ENCODE measurements at places on chromosomes 2 and 18.

GRCh38 chr2:240232961-240233884 lies 92.8 kb upstream of the OTOS start:
- no peak for DNase-seq

GRCh38 chr2:191270306-191271161 lies 25.3 kb downstream of the MYO1B start:
- DNase-seq = no peak

- DNase-seq = no peak
These were observed 212.3 kb downstream of the MGAT5 start for GRCh38 chr2:134466141-134466540.

DNA sequence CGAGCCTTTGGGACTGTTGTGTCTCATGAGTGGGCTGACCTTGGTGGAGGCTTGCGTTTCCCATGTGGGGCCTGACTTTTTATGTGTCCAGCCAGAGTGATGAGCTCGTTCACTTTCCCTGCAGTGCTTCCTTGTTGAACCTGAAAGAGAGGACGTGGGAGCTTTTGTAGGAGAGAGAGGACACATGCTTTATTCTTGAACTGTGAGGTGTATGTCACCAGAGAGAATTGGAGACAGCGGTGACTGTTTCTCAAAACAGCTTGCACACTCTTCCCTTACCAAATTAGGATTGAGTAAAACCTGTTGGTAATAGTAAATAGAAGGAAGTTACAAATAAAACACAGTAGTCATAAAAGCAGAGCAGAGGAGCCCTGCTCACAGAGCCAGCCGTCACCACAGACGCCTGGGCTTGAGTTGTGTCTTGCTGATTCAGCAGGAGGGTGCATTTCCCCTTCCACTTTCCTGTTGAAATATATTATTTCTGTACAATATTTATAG lies 60.7 kb downstream of the INPP4A start:
- DNase-seq = no peak

DNA sequence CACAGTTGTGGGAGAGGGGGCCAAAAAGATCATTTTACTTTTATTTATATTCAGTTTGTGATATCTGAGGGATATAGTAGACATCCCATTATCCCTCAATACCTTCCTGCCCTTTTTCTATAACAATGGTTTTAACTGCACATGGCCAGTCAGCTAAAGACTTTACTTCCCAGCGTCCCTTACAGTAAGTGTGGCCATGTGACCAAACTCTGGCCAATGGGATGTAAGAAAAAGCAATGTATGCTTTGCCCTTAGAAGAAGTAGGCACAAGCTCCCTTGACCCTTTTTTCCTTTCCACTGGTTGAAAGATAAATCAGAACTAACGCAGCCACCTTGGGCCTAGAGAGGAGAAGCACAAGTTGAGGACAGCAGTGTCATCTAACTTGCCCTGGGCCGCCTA lies 44.6 kb upstream of the LRPPRC start:
- no peak for DNase-seq

GRCh38 chr2:197345846-197346370 lies 35.3 kb upstream of the ANKRD44 start:
- no peak for DNase-seq

DNA sequence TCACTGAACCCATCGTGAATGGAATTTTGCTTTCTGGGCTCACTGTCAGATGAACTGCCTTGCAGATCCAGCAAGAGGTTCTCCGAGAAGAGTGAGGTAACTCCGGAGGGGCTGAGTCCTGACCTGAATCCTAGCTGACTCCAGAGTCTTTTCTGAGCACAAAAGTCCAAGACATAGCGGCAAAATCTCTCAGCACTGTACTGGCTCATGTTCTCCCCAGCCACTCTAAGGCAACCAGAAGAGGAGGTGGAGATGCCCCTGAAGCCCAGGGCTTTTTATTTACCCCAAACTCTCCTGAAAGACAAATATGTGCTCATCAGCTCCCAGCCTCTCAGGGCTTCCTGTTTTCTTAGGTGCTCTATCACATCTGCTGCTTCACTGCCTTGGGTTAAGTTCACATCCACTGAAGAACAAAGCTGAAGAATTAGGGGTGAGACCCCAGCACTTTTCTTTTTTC lies 221.8 kb downstream of the MREG start:
- no peak for DNase-seq

- DNase-seq = no peak
These were observed 9.6 kb upstream of the HOXD1 start for GRCh38 chr2:176178757-176179295.

- DNase-seq = peak; percentile 77
These were observed 319.5 kb downstream of the TNS1 start for GRCh38 chr2:217683106-217683870.

DNA sequence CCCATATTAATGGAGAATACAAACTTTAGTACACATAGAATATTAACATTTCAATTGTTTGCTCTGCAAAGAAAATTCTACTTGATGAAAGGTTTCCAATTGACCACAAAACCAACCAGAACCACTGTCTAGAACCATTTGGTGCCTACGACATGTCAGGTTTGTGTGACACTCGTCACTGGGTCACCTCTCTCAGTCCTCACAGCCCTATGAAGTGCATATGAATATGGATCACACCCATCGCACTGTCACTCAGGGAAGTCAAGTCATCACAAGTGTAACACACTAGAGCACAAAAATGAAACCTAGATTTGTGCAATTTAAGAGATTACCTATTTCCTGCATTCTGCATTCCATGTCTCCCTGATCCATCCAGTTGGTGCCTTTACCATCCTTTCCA lies 43.7 kb downstream of the PTPN2 start:
- DNase-seq = no peak

GRCh38 chr18:68837665-68838451 lies 40.0 kb downstream of the CCDC102B start:
- no peak for DNase-seq

GRCh38 chr18:60277855-60278480 lies 94.6 kb downstream of the MC4R start:
- no peak for DNase-seq

DNA sequence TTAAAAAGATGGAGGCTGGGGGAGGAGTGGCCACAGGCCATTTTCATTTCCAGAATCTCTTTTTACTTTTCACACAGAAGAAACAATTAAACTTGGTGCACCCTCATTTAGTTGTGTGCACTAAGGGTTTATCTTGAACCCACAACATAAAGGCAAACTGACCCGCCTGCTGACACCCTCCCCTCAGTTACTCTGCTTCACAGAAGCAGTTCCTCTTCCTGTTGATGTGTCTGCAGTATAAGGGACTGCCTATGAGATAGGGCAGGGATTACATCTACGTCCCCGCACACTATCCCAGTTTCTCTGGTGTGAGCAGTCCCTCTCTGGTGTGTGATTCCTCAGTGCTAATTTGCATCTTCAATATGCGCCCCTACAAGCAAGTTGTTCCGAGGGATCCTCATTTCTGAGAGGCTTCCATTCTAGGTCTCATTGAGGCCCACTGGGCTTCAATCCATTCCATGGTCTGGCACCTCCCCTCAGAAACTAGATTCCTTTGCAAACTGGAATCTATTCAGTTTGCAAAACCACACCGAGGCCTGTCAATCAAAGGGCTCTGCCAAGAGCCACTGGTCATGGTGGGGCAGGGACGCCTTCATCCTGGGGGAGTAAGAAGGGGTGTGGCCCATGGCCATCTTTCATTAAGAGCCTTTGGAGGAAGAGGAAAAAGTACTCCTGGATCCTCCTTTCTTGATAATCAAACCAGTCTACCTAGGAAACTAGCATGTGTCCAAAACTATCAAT lies 12.3 kb downstream of the CREG2 start:
- DNase-seq = no peak

- no peak for DNase-seq
These were observed 67.8 kb upstream of the PARD3B start for GRCh38 chr2:204477358-204477950.

DNA sequence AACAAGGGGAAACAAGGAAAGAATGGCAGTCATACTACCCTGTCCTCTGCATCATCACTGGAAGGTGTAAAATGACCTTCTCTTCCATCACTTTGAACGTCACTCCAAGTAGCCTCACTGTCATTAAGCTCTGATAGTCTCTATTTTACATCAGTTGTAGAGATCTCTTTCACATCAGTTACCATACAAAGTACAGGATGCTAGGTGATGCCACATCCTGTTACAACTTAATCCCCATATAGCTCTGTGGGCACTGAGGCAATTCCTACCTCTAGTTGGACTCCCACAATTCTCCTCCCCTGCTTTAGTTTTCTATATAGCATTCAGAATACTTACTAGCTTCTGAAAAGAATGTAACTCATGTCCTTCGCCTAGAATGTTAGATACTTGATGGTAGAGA lies 55.1 kb upstream of the TTC27 start:
- DNase-seq = no peak

- peak; percentile 36 for DNase-seq
These were observed 686 bp downstream of the UBXN4 start for GRCh38 chr2:135742325-135742757.

DNA sequence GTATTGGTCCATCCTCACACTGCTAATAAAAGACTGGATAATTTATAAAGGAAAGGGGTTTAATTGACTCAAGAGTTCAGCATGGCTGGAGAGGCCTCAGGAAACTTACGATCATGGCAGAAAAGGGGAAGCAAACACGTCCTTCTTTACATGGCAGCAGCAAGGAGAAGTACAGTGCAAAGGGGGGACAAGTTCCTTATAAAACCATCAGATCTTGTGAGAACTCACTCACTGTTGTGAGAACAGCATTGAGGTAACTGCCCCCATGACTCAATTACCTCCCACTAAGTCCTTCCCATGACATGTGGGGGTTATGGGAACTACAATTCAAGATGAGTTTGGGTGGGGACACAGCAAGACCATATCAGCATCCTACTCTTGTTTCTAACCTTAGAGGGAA lies 37.0 kb downstream of the SP100 start:
- DNase-seq = no peak

GRCh38 chr2:217478831-217479455 lies 523.9 kb downstream of the TNS1 start:
- DNase-seq = no peak

DNA sequence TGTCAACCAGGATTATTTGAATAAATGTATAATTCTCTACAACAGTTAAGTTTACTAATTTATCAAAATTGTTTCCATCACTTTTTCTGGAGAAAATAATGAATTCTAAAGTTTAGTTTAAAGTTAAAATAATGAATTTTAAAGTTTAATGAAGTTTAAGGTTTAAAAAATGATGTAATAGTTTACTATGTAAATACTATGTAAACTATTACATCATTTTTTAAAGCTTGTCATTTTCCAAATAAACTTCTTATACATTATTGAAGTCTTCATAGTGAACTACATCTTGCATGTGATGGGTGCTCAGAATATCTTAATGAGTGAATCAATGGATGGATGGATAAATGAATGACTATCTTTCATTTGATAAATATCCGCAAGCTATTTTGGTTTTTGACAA lies 38.8 kb downstream of the CD28 start:
- DNase-seq = no peak

DNA sequence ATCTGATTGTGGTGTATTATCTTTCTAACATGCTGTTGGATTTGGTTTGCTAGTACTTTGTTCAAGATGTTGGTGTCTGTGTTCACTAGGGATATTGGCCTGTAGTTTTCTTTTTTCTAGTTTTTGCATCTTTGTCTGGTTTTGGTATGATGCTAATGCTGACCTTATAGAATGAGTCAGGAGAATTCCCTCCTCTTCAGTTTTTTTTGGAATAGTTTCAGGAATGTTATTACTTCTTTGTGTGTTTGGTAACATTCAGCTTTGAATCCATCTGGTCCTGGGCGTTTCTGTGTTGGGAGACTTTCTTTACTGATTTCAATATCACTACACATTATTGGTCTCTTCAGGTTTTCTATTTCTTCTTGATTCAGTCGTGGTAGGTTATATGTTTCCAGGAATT lies 124.2 kb upstream of the EPB41L5 start:
- no peak for DNase-seq

DNA sequence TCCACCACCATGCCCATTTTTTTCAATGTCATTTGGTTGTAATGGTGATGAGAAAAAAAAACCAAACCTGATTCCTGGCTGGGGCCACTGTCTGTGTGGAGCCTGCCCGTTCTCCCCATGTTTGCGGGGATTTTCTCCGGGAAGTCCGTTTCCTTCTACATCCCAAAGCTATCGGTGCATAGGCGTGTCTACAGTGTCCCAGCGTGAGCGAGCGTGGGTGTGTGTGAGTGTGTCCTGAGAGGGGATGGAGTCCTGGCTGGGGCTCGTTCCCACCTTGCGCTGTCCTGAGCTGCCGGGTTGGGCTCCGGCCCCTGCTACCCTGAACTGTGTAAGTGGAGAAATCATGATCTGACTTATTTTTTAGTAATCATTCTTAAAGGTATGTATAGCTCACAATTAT lies 7.3 kb upstream of the ZAP70 start:
- DNase-seq = no peak

- DNase-seq = no peak
These were observed 7.6 kb downstream of the COX5B start for GRCh38 chr2:97653473-97653872.

DNA sequence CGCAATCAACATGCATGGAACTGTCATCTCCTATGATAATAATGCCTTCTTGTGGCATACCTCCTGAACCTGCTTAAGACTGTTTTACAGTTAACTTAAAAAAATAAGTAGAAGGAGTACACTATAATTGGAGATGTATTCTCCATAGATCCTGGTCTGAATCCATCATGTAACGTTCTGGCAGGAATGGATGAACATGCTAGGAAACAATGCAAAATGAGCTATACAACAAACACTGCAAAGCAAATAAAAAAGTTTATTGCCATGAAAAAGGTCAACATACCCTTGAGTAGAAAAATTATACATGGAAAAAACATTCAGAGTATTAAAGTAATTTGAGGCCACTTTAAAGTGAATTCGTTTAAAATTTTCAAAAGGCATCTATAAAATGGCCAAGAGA lies 71.5 kb upstream of the SCN7A start:
- DNase-seq = no peak

- DNase-seq = no peak
These were observed 72.9 kb downstream of the TMEM182 start for GRCh38 chr2:102834523-102835273.

- no peak for DNase-seq
These were observed 301 bp downstream of the PRSS56 start for GRCh38 chr2:232520489-232520888.

- no peak for DNase-seq
These were observed 281.3 kb downstream of the EXOC6B start for GRCh38 chr2:72544554-72544953.

DNA sequence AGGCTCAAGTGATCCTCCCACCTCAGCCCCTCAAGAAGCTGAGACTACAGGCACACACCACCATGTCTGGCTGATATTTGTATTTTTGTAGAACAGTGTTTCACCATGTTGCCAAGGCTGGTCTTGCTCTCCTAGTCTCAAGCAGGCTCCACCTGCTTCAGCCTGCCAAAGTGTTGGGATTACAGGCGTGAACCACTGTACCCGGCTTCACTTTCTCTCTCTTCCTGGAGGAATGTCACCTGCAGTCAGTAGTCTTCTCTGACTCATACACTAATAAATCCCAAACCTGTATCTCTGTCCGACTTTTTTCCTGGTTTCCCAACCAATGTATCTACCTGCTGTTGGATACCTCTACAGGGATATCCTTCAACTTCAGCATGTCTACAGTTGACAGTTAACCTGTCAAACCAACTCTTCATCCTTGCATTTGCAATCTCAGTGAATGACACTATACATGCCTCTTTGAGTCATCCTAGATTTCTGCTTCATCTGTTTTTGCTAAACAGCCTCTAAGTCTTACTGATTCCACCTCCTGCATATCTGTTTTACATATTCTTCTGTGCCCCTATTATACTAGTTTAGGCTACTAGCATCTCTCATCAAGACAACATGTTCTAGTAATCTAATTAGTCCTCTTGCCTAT lies 54.5 kb downstream of the RBBP8 start:
- DNase-seq = no peak
